ENCODE measurements at places on chromosomes 5 and 9. TPM values are rescaled to one million over a fixed set of nuclear protein-coding genes. Genes with fewer than 3 reads are reported as not detected.

Gene NEK6
- 41.9 TPM for total RNA-seq

Gene IFNA8
- not detected for total RNA-seq

Gene DBN1
- 187 TPM for total RNA-seq

Gene SNCB
- total RNA-seq: not detected

DNA sequence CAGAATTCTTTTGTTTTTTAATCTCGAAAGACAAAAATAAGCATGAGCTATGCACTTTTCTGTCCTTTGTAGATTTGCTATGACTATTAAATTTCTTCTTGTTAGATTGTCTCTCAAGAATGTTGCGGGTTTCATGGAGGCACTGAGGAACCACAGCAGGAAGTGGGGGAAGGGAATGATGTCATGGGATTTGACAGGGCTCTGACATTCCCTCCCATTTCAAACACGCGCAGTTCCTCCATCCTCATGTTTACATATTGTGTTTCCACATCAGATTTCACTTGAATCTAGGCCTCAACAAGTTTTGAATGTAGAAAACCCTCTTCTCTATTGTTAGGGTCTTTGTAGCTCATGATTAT, 154.8 kb downstream of the PALM2AKAP2 start:
- peak; percentile 23 for DNase-seq

DNA sequence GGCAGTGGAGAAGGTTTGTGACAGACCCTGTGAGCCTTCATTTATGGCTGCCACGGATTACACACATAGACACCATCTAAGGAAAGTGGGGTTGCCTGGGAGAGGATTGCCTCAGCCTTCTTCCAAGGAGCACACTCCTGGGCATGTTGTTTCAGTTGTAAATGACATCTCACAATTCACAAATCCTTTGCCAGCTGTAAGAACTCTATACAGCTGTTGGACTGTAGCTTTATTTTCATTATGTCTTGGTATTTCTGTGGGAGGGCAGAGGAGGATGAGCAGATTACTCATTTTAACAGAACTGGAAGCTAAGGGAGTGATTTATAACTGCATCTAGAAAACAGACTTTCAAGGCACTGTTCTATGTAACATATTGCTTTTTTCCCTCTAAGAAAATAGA, 25.6 kb downstream of the MELK start:
- DNase-seq: no peak

- peak; percentile 36 for DNase-seq
Measured at GRCh38 chr5:181037365-181037861, 2.7 kb upstream of the BTNL9 start.

GRCh38 chr9:5485378-5486085, 24.8 kb upstream of the PDCD1LG2 start:
- no peak for DNase-seq

DNA sequence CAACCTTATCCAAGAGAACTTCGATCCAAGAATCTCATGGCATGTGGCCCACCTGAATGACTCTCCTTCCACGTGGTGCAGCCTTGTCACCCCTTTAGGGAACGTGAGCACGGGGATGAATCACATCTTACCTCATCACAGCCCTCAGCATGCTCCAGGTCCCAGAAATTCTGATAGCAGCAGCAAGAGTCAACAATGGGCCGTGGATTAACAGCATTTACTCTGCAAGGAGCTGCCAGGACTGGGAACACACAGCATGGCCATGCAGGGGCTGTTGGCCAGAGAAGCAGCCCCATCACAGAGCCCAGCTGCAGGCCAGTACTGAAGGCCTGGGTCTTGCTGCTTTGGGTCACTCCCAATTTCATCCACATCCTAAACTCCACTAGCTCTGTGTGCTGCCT, 150.4 kb downstream of the C5orf15 start:
- peak; percentile 83 for DNase-seq

GRCh38 chr5:35237580-35238376, 7.5 kb upstream of the PRLR start:
- no peak for DNase-seq

Data from Daoy (cell line).